ENCODE measurements at places on chromosomes 13 and 19.

DNA sequence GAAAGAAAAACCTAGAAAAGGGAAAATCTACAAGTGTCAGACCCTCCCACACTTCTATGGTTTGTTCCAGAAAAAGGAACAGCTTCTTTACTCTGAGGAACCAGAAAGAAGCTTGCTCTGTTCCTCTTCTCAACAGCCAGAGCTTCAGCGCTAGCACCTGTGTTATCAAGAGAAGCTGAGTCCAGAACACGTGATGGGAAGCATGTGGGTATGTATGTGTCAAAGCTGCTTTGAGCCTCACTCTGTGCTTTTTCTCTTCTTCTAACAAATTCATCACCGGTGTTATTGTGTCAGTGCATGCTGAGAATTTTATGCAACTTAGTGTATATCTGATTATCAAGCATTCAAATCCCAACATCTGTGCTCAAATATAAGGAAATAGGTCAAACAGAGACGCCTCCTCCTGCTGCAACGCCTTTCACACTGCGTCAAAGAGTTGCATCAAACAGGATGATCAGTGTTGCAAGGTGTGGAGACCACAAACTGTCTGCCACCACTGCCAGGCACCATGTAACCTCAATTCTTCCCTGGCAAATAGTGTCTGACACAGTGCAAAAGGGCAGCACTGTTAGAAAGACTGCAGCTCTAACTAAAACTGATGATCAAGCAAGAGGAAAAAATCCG, 83.9 kb downstream of the LRRC63 start:
- H3K4me1 ChIP-seq = no peaks in the 10 kb centered on the region
- no peak overlapping the region for H3K27ac ChIP-seq
- H3K4me3 ChIP-seq = no peak overlapping the region

GRCh38 chr13:96617528-96617927, 376.7 kb downstream of the OXGR1 start:
- peaks cover 36% of the 10 kb centered on the region for H3K4me1 ChIP-seq
- DNase-seq = peak; percentile 56
- peak overlapping the region; percentile 30 for H3K27ac ChIP-seq
- H3K4me3 ChIP-seq = no peak overlapping the region
- no peaks in the 10 kb centered on the region for H3K27me3 ChIP-seq
- H3K36me3 ChIP-seq = no peaks in the 10 kb centered on the region

GRCh38 chr19:57719901-57720519, 7.4 kb downstream of the ZNF671 start:
- H3K4me3 ChIP-seq = no peak overlapping the region
- H3K27me3 ChIP-seq = no peaks in the 10 kb centered on the region
- no peak overlapping the region for H3K27ac ChIP-seq

DNA sequence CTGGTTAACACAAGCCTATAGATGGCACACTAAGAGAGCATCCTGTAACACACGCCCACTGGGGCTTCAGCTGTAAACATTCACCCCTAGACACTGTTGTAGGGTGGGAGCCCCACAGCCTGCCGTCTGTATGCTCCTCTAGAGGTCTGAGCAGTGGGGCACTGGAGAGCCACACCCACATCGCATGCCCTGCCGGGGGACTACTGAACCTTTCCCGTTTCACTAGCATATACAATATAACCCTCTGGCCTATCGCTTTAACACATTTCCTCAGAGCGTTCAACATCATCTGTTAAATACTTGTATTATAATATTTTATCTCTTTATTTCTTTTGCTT, 73.4 kb downstream of the PCDH9 start:
- DNase-seq = no peak
- H3K4me3 ChIP-seq = no peak overlapping the region
- no peaks in the 10 kb centered on the region for H3K27me3 ChIP-seq
- no peaks in the 10 kb centered on the region for H3K4me1 ChIP-seq

DNA sequence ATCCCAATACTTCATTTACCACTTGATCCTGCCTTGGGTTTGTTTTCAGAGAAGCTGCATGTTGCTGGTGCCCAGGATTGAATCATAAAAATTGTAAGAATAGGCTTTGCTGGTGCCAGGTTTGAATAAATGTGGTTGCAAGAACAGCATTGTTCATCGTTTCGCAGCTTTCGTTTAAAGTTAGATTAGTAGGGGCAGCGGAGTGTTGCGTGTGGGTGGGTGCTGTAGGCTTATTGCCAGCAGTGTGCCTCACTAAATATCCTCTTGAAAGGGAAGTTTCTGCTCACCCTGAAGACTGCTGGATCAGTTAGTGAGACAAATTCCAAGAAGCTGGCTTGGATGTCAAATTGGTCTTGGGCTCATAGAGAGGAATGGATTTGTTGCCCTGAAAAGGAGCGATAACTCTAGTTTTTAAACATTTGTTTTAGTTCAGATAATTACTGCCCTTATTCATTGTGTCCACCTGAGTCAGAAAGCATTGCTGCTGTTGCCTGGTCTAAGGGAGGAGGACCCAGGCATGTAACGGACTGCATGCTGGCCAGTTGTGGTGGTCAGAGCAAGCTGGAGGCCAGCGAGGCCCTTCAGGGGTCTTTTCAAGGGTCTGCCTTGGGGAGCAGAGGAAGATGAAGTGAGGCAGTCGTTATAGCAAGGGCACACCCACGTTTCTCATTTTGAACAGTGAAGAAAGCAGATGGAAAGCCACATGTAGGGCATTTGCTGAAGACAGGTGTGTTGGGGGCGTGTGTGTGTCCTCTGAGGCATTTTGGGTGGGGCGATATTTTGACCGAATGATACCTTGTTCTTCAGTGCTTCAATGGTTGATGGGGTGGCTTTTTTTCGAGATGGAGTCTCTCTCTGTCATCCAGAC, 8.5 kb downstream of the ILF3 start:
- H3K36me3 ChIP-seq = peaks cover 7% of the 10 kb centered on the region
- no peak overlapping the region for H3K4me3 ChIP-seq
- no peaks in the 10 kb centered on the region for H3K27me3 ChIP-seq
- no peak for DNase-seq
- peaks cover 17% of the 10 kb centered on the region for H3K4me1 ChIP-seq

- no peaks in the 10 kb centered on the region for H3K36me3 ChIP-seq
- no peaks in the 10 kb centered on the region for H3K27me3 ChIP-seq
- no peak overlapping the region for H3K27ac ChIP-seq
- no peak overlapping the region for H3K4me3 ChIP-seq
- no peaks in the 10 kb centered on the region for H3K4me1 ChIP-seq
- DNase-seq = no peak
These were observed 351.2 kb upstream of the ARGLU1 start for GRCh38 chr13:106919133-106919532.

DNA sequence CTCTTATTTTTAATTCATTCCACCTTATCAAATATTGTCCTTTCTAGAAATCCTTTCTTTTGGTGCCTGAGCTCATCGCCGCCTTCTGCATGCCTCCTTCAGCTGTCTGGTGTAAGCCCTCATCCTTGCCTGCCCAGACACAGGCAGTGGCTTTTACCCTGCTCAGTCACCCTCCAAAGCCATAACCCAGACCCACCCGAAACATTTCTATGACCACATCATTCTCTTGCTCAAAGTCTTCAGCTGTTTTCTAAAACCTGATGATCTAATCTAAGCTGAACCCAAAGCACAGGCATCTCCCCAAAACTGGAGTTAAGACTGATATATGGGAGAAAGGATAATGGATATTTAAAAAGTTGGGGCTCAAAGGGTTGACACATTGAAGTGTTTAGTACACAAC, 753.7 kb upstream of the SGCG start:
- DNase-seq = no peak
- H3K27ac ChIP-seq = no peak overlapping the region
- H3K4me1 ChIP-seq = no peaks in the 10 kb centered on the region
- no peaks in the 10 kb centered on the region for H3K36me3 ChIP-seq
- no peak overlapping the region for H3K4me3 ChIP-seq

DNA sequence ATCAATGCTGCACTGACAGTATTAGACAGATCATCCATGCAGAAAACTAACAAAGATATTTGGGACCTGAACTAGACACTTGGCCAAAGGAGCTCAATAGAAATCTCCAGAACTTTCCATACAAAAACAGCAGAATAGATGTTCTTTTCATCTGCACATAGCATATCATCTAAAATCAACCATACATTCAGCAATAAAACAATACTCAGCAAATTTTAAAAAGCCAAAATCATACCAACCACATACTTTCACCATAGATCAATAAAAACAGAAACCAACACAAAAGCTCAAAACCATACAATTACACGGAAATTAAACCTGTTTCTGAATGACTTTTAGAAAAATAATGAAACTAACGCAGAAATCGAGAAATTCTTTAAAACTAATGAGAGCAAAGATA, 592.6 kb downstream of the SLITRK5 start:
- H3K4me3 ChIP-seq = no peak overlapping the region
- H3K27me3 ChIP-seq = no peaks in the 10 kb centered on the region

DNA sequence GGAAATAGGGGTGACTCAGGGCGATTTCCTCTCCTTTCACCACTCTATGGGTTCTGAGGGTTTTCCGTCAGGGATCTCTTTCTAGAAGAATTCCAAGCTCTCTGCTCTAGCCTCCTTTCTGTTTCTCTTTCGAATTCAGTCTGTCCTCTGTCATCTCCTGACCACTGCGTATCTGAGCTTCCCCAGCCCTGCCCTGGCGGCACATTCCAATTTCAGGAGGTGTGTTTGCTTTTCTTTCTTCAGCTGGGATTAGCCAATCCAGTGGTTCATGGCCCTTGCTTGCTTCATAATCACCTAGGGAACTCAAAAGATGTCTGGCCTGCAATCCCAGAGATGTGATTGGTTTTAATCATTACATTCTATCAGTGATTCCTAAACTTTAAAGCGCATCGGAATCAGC, 9.4 kb downstream of the IFNL2 start:
- no peaks in the 10 kb centered on the region for H3K36me3 ChIP-seq
- H3K4me3 ChIP-seq = no peak overlapping the region
- no peak overlapping the region for H3K27ac ChIP-seq
- DNase-seq = no peak
- no peaks in the 10 kb centered on the region for H3K27me3 ChIP-seq

DNA sequence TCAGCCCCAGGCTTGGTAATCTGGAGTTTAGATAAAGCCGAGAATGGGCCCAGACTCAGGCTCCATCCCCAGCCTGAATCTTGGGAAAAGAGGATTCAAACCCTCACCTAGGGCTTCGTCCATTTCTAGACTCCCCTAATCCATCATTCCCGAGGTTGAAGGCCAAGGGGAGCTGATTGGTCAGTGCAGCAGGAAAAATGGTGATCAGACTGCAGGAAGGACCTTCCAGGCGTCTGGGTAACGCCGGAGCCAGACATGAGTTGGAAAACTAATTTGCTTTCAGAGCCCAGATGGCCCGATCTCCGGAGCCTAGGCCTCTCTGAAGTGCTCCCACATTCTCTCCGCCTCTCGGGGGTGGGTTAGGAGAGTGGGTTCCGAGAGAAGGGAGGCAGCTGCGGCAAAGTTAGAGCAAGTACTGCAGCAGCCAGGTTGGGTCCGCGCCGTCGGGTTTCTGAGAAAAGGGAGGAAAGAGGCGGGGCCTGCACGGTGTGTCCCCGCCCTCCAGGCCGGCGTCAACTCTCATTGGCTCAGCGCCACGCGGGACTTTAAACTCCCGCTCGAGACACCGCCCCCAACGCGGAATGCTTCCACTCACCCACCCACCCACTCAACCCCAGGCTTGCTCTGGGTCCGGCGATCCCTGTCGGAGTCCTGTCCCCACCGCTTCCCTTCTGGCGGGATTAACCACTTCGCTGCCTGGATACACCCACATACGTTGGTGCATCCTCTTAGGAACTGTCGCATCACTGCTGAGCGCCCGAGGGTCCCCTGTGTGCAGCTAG, 788 bp upstream of the RTBDN start:
- peaks cover 78% of the 10 kb centered on the region for H3K27me3 ChIP-seq
- no peak for DNase-seq
- no peaks in the 10 kb centered on the region for H3K36me3 ChIP-seq
- peaks cover 3% of the 10 kb centered on the region for H3K4me1 ChIP-seq
- H3K4me3 ChIP-seq = no peak overlapping the region
- H3K27ac ChIP-seq = no peak overlapping the region

GRCh38 chr19:5973867-5974635, 3.9 kb downstream of the RANBP3 start:
- H3K4me1 ChIP-seq = peaks cover 39% of the 10 kb centered on the region
- no peak overlapping the region for H3K27ac ChIP-seq
- 0 out of 2 replicates have a peak, but pooled peaks cover 4% of the 10 kb centered on the region for H3K36me3 ChIP-seq
- no peak overlapping the region for H3K4me3 ChIP-seq
- H3K27me3 ChIP-seq = no peaks in the 10 kb centered on the region
- no peak for DNase-seq

GRCh38 chr19:1252221-1252820, 3.9 kb downstream of the MIDN start:
- no peak overlapping the region for H3K4me3 ChIP-seq
- H3K36me3 ChIP-seq = peaks cover 12% of the 10 kb centered on the region
- no peak for DNase-seq
- peaks cover 8% of the 10 kb centered on the region for H3K4me1 ChIP-seq
- no peak overlapping the region for H3K27ac ChIP-seq

Data from MM.1S (cell line).